ENCODE measurements at places on chromosomes 3 and 15.
A peak's percentile ranks its signal among the peaks of the same experiment; 100 is the strongest.

- DNase-seq: no peak
These were observed 6.6 kb upstream of the ATP2B2 start for GRCh38 chr3:10511809-10512494.

GRCh38 chr3:18556503-18557135 lies 131.5 kb upstream of the SATB1 start:
- DNase-seq: no peak

- no peak for DNase-seq
These were observed 69.0 kb downstream of the GRM7 start for GRCh38 chr3:6929918-6930317.

DNA sequence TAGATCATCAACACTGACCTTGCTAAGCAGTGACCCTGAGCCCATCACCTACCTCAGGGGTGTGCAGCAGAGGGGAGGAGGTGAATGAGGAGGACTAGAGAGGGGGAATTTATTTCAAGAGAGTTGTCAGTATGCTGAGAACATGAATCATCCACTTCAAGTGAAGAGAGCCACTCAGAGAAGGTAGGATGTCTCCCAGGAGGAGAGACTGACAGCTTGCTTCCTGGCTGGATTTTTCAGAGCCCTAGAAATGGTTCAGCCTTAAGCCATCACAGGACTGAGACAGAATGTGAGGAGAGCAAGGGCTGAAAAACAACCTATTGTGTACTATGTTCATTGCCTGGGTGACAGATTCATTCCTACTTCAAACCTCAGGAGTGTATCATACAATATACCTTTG lies 34.8 kb downstream of the CCNL1 start:
- peak; percentile 71 for DNase-seq

DNA sequence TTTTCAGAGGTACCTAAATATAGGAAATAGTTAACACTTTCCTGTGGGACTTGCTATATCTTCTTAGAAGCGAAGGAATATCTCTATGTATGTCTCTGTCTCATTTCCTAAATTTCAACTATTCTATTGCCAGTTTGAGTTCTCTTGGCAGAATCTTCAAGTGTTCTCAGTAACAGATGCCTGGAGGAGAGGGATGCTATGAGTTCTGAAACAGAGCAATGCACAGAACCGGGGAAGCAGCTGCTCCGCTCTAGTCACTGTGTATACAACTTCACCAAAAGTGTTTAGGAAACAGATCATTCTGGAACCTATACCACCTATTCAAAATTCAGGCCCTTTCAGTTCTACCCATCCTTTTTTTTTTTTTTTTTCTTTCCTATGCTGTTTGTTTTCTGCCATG lies 144.6 kb downstream of the RORA start:
- DNase-seq: no peak

GRCh38 chr15:46089467-46089935 lies 454.7 kb downstream of the SQOR start:
- no peak for DNase-seq

DNA sequence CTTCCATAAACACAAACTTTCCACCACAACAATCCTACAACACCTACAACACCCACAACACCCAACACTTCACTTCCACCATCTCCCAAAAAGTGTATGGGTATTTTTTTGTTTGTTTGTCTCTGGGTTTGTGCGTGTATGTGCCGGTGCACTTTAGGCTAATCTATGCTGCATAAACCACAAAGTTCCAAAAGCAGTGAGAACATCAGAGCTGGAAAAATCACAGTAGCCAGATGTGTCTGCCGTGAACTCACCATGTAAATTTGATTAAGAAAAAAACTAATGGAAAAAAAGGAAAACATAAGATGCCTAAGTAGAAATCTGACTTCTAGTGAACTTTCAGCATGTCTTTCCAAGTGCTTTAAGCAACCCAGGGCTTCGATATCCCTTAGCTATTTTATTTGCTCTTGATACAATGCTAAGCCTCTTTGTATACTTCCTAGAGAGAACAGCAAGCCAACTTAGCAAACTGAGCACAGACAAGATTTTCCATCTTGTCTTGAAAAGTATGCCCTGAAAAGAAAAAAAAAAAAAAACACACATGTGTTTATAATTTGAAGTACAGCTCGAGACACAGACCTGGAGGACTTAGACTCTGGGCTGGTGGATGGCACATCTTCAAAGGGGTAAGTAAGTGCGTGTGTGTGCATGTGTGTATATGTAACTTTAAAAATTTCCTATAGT lies 91.4 kb downstream of the WWTR1 start:
- no peak for DNase-seq

Data from NCI-H1436 treated with DMSO at 0.1 percent for 48 hours (cell line).